ENCODE measurements at places on chromosomes 5 and 9.

DNA sequence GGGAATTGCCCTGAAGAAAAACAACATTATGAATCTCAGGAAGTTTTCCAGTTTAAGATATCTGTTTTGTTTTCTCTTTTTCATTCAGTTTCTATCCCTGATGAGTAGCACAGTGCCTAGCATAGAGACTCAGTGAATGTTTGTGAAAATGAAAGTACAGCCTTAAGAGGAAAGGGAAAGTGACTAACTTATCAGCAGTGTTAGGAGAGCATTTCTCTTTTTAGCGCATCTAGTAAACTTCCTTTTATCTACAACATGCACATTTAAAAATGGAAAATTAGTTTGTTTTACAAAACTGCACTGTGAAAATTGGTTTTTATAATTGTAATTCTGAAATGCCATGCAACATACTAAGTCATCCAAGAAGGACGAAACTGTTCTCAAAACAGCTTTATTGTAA lies 110.8 kb downstream of the SMARCA2 start:
- DNase-seq = peak; percentile 38

GRCh38 chr9:134059661-134060395 lies 8.0 kb downstream of the BRD3 start:
- DNase-seq = no peak

DNA sequence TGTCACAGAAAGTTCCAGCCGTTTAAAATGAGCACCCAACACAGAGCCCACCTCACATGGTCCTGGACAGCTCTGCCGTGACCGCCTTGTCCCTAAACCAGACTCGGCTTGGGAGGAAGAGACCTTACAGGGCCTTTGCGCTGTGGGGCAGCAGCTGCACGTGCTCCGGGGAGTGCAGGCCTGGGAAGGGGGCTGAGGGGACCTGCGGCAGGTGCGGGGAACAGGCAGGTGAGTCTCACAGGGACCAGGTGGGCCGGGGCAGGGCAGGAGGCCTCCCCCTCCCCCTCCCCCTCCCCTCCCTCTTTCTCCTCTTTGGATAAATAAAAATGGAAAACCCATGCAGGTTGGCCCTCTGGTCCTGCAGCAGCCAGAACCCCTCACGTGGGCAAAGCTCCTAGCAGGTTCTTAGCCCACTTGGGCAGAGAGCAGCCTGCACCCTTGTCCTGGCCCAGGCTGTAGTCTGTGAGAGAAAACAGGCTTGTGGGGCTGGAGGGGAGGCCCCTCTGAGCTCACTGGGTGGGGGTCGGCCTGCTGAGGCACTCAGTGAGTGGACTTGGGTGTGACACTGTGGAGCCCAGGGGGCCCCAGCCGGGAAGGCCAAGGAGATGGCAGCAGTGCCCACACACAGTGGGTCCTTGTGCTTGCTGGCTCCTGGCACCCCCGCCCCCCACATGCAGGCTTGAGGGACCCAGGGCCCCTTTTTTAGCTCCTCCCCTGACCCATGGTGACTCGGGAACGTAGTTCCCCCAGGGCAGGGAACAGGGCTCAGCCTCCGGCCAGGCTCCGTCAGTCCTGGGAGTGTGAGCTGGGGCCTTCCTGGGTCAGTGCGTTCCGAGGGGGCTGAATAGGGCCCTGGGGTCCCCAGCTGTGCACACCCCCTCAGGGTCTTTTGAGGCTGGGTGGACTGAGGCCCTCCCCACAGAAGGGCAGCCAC lies 40.0 kb upstream of the CACNA1B start:
- no peak for DNase-seq

DNA sequence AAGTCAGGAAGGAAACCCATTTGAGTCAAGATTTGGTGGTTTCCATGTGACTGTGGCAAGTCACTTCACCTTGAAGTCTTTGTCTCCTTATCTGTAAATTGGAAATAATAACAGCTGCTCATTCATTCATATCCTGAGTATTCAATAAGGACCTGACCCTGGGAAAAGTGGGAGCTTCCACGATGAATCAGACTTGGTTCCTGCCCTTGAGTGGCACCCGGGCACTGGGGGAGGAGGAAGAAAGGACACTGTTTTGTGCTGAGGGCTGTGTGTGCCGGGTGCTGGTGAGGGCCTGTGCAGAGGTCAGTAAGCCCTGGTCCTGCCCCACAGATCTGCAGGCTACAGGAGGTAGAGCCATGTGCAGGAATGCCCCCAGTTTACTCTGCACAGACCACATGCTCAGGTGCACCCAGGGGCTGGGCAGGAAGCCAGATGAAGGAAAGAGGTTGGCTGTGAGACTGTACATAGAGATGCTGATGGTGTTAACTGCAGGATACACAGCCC lies 6.8 kb downstream of the NDST1 start:
- DNase-seq = peak; percentile 71

GRCh38 chr9:30796764-30797163 lies 1587.7 kb upstream of the ACO1 start:
- DNase-seq = no peak

- DNase-seq = no peak
Observed at GRCh38 chr5:81286059-81286617, 15.2 kb upstream of the ZCCHC9 start.

DNA sequence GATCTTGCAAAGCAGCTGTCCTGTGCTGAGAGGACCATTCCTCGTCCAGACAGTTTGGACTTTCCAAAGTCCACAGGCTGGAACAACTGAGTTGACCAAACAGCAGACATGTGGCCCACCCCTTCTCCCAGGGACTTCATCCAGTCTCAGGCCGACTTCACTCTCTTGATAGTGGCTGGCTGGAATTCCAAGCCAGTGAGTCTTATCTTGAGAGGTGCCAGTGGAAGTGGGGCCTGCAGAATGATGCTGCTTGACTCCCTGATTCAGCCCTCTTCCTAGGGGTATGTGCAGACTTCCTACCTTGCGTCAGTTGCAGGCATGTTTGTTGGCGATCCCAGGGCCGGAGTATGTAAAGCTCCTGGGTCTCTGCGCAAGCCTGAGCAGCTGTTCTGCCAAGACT lies 131.4 kb upstream of the TSLP start:
- no peak for DNase-seq

Measured in GM23248 (cell line).